Femur (tissue), 1 donor: ENCODE measurements at places on chromosomes 4 and X.

DNA sequence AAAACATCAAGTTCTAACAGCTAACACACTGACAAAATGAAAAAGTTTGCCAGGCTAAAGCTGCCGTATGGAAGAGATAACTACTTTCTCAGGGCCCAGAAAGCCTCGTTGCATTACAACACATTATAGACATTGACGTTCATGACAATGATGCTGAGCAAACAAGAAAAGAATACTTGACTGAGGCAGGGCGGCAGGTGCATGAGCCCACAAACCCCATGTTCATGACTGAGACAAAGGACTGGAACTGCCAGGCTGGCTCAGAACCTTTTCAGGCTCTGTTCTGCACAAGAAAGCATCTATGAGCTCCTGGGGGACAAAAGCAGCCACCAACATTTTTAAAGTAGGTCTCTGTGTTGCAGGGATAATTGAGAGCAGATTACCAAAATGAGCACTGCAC lies 13.6 kb downstream of the TLR6 start:
- no peak for DNase-seq

DNA sequence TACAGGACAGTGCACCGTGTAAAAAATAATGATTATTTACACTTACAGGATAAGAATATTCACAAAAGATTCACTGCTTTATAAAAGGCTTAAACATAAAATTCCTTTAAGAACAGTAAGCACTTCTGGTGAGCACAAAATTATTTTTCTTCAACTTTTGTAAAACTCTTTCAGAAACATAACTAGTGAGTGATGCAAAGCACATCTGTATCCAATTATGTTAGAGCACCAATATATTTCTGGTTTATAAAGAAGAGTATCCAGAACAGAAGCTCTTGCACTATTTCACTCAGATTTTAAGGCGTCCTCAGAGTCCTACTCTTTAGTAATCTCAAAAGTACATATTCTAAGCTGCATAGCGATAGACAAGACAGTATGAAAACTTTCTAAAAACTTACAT lies 276.0 kb downstream of the C4orf33 start:
- DNase-seq = no peak

DNA sequence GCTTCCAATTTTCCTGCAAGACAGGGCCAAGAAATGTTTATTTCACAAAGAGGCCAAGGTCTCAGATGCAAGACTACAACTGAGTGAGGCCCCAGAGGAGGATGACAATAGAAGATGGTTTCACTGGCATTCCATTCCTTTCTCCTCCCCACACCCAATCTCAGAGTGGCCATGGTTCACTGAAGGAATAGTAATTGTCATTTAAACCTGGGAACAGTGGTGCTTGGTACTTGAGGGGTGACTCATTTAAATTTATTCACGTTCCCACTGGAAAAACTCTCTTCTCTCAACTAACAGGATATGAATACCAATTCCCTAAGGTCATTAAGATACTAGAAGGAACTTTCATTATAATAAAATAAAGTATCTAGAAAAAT lies 35.3 kb upstream of the CXCL8 start:
- no peak for DNase-seq

- DNase-seq = no peak
These were observed 90.5 kb upstream of the RAPGEF2 start for GRCh38 chr4:159012381-159012780.

DNA sequence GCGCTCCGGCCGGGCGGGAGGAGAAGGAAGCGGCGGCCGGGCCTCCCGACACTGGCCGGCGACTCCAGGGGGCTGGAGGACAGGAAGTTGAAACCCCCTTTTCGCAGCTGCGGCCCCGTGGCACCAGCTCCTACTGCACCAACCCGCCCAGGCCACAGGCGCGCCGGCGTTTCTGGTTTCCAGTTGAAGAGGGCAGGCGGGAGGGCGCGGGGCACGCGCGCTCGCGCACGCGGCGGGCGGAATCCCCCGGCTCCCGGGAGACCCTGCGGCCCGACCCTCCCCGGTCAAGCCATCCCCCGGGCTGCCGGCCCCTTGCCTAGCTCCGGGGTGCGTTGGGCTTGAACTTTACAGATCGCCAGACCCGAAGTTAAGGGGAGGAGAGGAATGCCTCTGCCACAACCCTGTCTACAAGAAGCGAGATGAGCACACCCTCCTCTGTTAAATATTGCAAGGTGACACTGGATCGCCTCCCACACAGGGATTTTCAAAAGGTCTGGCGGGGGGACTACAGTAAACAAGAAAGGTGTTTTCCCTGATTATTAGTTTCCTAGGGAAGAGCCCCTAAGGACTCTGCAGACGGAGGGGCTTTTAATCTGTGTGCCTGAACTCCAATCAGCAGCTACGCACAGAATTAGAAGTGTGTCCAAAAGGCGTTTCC lies 1.4 kb downstream of the ELOVL6 start:
- DNase-seq = peak; percentile 78

GRCh38 chr4:47239649-47240048 lies 208.3 kb downstream of the GABRB1 start:
- no peak for DNase-seq

DNA sequence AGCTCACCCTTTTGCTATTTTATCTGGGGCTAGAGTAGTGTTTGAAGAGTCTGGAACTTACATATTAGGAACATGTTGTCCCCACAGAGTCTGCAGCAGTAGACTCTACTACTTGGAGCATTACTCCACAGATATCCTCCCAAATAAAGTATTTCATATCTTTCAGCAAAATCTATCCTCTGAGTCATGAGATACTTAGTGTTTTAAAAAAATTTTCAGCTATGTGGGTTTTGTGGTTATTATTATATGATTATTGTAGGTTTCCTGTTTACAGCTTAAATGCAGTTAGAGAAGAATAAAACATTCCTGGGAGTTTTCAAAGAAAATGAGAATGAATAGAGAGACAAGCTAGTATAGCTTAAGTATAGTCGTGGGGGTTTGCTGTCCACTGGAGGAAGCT lies 30.9 kb downstream of the PAGE2 start:
- no peak for DNase-seq

DNA sequence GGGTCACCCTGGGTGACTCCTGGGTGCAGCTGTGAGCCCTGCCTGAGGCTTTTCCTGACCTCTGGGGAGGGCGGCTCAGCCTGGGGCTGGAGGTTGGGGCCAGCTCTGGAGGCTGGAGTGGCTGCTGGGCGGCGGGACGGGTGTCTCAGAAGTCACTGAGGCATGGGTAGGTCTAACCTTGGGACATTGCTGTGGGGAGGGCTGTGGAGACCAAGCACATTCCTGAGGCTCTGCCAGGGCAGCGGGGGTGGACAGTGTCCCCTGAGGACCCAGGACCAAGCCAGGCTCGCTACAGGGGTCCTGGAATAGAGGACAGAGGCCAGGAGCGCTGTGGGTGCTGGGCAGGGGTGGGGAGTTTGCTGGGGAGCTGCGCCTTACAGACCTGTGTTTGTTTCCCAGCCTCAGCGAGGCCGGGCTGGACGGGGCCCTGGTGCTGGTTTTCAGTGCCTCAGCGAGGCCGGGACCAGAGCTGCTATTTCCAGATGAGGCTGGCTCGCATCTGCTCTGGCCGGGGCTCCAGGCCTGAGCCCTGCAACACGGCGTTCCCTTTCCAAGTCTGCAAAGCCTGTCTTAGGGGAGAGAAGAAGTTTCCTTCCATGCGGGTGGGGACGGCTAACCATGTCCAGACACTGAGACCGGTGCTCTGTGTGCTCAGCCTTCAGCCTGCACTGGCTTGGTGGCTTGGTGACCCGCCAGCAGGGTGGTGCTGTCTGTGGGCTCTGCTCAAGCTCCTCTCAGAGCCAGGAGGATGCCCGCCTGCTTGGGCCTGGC lies 3.0 kb upstream of the SLC25A6 start:
- no peak for DNase-seq

DNA sequence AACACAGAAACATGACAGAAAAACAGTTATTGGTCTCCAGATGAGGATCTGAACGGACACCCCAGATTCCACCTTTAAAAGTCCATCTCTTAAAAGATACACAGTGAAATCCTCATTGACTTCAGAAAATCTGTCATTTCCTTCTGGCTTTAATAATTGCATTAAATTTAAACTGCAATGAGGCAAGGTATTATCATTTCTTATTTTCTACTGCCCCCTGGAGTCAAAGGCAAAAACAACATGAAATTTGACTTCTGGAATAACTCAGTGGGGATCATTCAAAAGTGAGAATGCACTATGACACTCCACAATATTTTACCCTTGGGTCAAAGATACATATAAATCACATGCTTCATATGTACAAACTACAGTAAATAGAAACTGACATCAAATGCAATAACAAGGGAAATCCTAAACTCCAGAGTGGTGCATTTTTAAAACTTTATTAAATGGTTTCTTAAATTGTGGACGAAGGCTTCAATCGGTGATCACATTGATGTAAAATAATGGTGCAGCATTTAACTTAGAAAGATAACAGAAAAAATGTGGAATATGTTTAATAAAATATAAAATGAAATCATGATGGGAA lies 56.4 kb upstream of the SPANXN1 start:
- no peak for DNase-seq

DNA sequence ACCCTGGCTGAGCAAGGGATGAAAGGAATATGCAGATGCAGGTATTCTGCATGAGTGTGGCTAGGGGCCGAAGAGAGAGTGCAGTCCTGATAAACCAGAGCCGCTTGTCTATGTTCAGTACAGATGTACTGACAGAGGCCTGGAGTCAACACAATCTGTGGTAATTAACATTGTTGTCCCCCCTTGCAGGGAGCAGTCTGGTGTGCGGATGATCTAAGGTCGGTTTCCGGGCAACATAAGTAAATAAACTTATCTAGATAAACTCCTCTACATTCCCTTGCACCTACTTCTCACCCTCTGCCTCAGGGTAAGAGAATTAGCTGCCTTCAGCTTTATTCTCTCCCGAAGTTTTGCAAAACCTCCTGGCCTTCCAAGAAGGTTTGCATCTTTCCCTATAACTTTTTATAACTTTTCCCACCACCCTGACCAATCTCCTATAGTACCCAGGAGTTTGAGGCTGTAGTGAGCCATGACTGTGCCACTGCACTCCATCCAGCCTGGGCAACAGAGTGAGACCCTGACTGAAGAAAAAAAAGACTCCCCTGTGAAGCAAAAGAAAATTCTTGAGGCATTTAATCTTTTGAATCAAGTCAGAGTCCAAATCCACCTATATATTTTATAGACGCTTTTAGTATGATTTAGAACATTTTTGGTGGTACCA lies 26.6 kb downstream of the SNX25 start:
- DNase-seq = no peak

DNA sequence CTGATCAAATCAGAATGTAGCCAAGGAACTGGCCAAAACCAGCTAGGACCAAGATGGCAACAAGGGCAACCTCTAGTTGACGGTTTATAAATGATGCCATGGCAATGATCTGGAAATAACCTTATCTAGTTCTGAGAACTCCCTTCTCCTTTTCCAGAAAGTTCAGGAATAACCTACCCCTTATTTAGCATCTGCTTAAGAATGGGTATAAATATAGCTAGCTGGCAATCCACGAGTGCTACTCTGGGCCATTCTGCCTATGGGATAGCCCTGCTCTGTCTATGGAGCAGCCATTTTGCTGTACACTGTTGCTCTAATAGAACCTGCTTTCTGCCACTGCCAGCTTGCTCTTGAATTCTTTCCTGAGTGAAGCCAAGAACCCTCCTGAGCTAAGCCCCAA lies 184.4 kb upstream of the TBC1D9 start:
- DNase-seq = no peak
